ENCODE measurements at places on chromosomes 5 and 9. TPM values are rescaled to one million over a fixed set of nuclear protein-coding genes. Genes with fewer than 3 reads are reported as not detected.

DNA sequence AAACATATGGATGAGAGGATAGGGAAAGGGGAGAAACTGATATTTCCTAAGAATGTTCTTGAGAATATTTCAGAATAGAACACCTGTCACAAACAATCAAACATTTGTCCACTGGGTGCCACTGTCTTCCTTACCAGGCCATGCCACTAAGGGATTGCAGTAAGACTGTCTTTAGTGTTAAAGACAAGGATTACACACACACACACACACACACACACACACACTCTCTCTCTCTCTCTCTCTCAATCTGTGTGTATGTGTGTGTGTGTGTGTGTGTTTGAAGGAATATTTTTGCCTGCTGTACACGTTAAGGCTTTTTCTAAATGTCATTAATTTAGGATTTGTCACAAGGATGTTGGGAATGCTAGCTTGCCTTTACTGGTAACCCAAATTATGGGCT, 54.4 kb downstream of the CCDC192 start:
- DNase-seq: peak; percentile 23

PCDHGB6 gene
- total RNA-seq: 5.2 TPM

DNA sequence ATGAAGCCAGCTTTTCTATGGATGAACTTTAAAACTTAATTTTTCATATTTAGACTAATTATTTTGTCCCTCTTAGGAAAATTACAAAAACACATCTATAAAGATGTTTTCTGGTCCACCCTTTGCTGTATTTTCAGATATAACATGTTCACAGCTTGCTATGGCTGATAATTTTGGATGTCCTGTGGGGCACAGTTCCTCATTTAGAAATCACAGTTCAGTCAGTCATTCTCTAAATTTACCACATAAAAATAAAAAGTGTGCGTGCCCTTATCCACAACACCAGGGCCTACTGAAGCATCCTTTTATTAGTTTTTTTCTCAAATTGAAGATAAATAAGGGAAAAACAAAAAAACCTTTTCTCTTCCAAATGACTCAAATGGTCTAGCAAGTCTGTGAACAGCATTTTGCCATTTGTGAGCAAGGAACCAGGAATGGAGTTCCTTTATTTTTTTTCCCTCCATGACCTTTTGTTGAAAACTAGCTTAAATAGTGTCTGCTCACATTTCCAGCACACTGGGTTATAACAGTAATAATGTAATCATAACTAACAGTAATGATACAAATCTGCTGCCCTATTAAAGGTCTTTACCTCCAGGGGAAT, 87.1 kb downstream of the CEMIP2 start:
- DNase-seq: no peak

DNA sequence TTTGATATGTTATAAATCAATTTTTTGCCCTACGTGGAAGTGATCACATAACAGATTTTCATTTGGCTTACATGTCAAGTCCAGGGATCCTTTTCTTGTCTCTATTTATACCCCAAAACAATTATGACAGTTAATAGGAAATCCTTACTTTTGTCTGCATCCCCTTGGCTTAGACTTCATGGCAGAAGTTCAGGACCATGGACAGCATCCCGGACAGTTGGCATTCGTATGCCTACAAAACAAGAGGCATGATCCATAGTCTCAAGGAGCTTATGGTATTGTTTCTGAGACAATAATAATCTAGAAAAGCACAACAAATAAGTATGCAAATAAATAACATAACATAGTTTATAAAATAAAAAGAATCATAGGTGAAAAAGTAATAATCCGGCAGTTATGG, 214.3 kb upstream of the GRIA1 start:
- peak; percentile 25 for DNase-seq

DNA sequence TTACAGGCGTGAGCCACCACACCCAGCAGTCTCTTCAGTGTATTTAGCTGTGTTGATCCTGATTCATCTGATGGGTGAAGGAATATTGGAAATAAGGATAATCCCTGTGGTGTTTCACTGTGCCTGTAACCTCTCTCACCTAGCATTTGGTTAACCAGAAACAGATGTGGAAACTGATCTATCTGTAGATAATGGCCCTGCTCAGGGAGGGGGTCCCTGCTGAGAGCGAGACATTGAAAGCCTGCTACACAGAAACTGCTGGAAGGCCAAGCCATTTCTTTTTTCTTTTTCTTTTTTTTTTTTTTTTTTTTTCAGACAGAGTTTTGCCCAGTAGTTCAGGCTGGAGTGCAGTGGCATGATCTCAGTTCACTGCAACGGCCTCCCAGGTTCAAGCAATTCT, 28.4 kb downstream of the QRFP start:
- DNase-seq: no peak
